Keratinocyte (primary cell): ENCODE measurements at places on chromosomes 13 and 19.

DNA sequence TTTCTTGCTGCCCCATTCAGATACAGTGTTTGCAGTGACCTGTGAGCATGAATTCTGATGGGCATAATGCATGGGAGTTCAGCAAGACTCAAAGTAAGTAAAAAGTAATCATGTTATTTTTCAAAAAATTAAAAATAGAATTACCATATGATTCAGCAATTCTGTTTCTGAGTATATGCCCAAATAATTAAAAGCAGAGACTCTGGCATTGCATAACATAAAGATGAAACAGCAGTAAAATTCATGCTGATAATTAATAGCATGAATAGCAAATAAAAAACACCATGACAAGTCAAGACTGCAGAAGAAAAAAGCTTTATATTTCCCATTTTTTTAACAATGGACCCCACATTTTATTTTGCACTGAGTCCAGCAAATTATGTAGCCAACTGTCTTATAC is 21.3 kb downstream of the RNF6 start:
- DNase-seq, result no peak

GRCh38 chr13:79668201-79668752 is 187.3 kb downstream of the NDFIP2 start:
- no peak for DNase-seq

DNA sequence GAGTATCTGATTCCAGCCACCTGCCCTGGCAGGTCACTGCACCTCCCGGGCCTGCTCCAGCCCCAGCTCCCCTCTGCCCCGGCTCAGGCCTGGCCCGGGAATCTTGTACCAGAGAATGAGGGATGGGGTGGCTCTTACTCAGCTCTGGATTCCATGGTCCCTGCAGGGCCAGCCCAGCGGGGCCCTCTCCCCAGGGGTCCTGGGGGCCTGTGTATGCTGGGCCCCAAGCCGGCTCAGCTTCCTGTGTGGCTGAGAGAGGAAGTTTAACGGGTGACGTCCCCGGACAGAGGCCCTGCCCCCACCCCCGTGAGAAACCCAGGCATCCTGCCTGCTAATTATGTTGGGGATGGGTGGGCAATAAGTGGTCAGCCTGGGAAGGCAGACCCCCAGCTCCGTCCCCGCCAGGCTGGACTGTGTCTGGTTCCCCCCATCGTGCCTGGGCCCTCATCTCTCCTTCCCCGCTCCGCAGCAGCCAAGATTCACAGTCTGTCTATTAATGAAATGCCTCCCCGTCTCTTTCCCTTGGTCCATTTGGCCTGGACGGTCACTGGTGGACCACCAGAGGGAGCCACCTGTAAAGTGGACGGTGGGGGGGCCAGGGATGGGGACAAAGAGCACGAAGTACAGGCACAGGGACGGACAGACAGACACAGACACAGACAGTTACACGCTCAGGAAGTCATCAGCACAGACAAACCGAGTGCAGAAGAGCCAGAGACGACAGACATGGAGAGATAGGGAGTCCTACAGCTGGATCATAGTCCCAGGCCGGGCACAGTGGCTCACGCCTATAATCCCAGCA is at the start of gene DENND1C:
Gene DENND1C, minus strand, starts transcription at position 247 of the 802 bp plus-strand sequence. Its CDS starts 92 bp downstream, at position 155.
- no peak for DNase-seq

GRCh38 chr19:1945899-1946298 is 4.9 kb downstream of the CSNK1G2 start:
- DNase-seq, result no peak

DNA sequence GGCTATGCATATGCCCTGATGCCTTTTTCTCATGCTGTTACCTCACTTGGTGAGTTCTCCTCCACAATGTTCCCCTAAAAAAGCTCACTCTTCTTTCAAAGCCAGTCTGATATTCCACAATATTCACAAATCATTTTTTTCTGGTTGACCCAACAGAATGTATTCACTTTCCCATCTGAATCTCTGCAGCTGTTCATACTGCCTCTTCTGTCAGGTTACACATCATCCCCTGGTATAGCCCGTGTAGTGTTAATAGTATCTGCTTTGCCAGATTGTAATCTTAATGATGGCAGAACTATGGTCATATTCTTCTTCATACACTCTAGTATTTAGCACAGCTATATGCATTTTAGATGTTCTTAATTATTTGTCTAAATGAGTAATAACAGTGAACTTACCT is 544.3 kb downstream of the EFNB2 start:
- no peak for DNase-seq

DNA sequence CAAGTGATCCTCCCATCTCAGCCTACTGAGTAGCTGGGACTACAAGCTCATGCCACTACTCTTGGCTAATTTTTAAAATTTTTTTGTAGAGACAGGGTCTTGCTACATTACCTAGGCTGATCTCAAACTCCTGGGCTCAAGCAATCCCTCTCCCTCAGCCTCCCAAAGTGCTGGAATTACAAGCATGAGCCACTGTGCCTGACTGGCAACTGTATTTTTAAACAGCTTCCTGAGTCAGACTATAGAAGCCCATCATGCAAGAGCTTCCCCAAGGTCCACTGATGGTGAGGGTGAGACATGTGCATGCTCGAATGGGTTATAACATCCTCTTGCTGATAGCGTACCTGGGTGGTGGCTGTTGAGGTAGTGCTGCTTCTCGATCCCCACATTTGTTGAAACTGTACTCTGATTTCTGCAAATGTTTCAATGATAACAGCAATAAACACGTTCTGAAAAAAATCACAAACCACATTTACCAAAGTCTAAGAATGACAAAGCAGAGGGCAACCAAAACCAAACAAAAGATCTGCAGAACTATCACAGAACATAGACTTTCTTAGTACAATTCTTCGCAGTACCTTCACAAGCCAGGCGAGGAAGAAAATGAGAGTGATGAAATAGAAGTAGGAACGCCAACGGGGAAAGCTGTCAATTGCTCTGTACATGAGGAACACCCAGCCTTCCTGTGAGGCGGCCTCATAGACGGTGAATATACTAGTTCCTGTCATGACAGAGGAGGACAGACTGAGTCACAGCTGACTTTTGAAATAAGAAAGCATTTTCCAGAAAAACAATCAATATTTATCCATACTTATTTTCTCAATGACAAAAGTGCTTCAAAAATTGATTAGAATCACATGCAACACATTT is 124.4 kb downstream of the NALCN start:
- DNase-seq, result no peak

GRCh38 chr13:33723365-33723764 is 94.6 kb upstream of the RFC3 start:
- DNase-seq, result no peak

- no peak for DNase-seq
Measured at GRCh38 chr13:87302931-87303330, 368.2 kb upstream of the SLITRK5 start.
